ENCODE measurements at places on chromosomes 12 and 14.

GRCh38 chr14:86708846-86709339 is 1178.9 kb downstream of the FLRT2 start:
- no peak for DNase-seq

DNA sequence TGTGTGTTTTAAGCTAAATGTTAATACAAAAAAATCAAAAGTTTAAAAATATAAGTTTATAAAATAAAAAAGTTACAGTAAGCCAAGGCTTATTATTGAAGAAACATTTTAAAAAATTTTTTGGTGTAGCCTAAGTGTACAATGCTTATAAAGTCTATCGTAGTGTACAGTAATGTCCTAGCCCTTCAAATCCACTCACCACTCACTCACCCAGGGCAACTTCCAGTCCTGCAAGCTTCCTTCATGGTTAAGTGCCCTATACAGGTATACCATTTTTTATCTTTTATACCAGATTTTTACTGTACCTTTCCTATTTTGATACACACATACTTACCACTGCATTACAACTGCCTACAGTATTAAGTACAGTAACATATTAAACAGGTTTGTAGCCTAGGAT is 11.9 kb downstream of the UBE2N start:
- no peak for DNase-seq

DNA sequence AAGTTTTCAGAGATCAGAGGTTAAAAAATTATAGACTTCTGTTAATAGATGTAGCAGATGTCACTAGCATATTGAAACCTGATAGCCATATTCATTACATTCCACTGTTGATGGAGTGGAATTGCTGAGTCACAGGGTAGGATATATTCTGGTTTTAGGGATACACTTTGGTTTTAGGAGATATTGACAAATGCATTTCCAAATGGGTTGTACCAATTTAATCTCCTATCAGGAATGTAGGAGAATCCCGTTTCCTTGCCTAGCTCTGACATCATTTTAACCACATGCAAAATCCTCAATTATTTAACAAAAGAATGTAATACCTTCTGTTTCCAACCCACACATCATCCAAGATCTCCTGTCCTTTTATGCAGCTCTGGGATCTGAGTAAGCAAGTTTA is 30.7 kb upstream of the ESR2 start:
- DNase-seq: no peak

DNA sequence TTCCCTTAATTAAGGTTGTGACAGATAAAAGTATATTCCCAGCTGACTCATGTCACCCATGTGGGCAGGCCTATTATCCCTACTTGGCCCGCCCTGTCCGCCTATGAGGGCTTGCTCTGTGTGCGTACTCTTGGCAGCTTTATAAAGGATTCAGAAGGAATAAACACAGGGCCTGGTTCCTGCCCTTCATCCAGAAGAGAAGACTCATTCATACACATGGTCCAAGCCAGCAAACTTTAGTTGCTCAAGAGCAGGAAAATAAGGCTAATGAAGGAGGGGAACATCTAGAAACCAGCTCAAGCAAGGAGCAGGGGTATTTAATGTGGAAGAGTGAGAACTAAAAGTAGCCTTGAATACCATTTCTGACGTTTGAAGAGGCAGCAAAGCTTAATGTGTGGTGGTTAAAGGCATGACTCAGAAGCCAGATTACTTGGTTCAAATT is 141.9 kb downstream of the CRADD start:
- DNase-seq: peak; percentile 71

- no peak for DNase-seq
Observed at GRCh38 chr14:58640959-58641358, 3.2 kb downstream of the DACT1 start.

DNA sequence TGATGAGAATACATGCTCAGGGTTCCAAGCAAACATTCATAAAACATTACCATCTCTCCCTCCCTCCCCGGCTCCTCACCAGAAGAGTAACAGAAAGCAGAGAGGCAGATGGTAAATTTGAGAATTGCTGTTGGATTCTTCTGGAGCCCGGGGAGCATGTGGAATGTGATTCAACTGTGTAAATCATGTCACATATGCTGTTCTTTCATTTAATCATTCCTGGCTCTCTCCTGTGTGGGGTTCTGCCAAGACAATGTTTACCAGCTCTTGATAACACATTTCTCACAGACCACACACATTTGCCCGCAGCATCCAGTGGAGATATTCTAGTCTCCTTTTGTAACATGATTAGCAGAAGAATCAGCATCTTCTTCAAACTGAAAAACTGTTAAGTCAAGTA is 23.4 kb upstream of the NR2C1 start:
- DNase-seq: peak; percentile 34

DNA sequence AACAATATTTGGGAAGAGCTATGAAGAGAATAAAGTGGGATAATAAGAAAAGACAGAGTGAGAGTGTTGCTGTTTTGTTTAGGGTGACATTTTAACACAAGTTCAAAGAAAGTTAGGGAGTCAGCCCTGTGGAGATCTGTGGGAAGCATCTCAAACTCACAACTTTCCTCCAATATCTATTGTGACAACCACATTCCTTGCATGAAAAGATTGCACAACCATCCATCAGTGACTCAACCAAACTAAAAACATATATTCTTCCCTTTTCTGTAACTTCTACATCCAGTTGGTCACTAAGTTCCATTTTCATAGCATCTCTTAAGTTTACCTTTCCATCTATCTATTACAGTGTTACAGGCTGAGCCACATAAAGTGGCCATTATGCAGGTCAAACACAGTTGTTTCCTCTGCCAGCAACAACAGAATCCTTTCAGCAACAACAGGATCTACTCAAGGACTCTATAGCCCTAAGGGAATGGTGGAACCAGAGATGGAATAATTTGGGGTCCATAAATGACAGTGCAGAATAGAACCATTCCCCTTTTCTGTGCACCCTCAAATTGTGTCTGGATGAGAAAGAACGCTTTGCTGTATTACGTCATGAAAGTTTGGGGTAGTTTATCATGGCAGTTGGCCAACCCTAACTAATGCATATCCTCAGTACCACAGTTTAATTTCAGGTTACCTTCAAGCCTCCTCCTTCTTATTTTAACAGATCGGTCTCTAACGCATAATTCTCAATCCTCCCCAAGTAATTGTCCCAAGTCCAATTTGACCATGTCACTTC is 118.8 kb downstream of the ST8SIA1 start:
- no peak for DNase-seq

DNA sequence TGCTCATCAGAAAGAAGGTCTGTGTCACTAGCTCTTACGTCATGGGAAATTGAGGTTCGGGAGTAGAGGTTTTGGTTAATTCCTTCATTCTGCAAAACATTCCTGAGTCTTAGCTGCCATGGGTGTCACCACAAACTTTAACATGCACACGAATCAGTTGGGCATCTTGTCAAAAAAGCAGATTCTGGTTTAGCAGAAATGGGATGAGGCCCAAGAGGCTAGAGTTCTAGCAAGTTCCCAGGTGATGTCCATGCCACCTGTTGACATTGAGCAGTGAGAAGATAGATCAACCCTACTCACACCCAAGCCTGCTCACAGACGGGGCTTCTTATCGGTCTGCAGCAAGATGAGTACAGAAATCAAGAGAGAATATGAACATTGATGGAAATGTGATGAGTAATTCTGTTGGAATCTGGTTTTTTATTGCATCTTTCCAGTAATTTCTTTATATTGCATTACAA is 11.7 kb upstream of the RIN3 start:
- DNase-seq: no peak

DNA sequence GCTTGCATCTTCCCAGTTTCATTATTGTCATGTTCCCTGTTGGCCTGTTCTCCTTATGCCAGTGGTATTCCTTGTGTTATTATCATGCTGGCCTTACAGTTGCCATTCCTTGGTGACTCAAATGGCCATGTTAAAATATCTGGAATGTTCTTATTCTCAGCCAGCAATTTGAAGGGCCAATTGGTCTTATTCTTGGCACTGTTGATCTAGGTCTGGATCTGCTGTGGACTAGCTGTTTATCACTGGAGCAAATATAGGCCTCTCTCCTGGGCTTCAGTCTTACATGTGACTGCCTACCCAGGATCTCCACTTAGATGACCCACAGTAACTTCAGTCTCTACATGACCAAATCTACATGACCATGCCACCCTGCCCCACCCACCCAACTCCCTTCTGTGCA is 5.4 kb downstream of the CIPC start:
- DNase-seq: no peak

DNA sequence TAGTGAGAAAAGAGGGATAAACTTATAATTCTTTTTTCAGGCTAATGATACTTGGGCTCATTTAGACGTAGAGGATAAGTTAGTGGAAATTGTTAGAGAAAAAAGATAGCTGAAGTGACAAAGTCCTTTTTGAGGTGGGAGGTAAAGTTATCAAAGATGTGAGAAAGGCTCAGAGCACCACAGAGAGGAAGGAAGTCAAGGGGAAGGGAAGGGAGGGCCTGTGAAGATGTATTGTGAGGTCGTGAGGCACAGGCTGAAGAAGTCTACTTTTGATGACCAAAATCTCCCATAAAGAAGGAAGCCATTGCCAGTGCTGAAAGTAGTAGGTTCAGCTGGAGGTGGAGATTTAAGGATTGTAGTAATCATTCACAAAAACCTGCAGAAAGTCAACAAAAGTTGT is 19.4 kb upstream of the PTGDR start:
- DNase-seq: no peak

- DNase-seq: no peak
Observed at GRCh38 chr12:92478692-92479091, 224.1 kb upstream of the PLEKHG7 start.

DNA sequence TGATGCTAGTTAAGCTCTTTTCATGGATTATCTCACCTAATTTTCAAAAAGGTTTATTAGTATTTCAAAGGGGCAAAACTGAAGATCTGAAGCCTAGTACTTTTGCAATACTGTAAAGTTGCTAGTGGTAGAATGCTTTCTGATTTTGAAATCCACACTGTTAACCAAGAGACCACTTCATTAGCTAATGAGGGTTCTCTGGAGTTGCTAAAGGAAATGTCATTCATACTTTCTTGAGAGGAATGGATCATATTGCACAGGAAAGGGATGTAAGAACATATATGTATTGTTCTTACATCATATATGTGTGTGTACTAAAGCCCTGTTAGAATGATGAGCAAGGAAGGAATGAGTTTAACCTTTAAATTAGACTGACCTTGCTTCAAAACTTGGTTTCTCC is 39.0 kb upstream of the LDHB start:
- no peak for DNase-seq

DNA sequence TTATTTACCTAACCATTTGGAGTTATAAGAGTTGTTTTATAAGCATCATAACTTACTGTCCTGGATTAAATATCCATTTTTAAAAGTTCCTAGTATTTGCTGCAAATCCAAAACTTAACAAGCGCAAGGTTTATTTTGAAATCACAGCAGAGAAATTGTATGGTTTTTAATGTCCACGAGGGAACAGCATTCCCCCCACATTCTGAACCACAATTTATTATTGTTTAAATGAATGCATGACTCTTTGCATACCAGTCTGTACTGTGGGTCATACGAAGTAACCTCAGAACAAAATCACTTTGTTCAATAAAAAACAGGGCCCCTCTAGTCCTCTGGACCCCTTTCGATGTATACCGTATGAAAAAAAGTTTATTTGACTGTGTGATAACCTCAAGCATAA is 75.9 kb downstream of the DACT1 start:
- DNase-seq: no peak

- no peak for DNase-seq
Observed at GRCh38 chr12:62305778-62306177, 45.6 kb downstream of the USP15 start.

GRCh38 chr12:100201604-100202423 is 1.2 kb downstream of the ACTR6 start:
- DNase-seq: no peak

DNA sequence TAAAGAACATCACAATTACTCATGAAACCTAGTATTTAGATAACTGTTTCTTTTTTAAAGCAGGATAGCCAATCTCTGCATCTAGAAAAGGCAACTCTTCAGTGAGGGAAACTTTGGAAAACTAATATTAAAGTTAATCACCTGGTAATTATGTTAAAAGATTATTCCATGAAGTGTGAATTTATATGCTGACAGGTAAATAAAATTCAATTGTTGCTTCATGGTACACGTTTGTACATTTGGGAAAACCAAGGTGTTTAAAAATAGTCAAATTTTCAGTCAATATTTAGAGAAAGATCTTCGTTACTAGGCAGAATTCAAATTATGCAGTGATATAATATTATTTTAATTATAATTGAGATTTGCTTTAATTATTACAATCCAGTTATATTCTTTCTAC is 100.1 kb upstream of the LRFN5 start:
- DNase-seq: no peak

DNA sequence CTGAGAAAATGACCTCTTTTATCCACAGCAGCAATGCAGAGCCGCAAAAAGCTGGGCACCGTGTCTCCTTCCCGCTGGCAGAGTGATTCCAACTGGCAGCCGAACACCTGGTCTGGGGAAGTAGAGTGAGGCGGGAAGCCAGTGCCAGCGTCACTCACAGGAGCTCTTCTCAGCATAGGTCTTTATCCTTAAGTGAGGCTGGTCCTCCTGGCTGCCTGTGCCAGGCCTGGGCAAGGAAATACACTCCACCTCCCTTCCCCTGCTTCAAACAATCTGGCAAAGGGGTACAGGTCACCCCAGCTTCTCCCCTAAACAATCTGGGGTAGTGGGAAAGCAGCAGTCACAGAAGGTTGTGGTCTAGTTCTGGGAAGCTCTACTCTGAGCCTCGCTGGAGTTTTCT is 4.8 kb downstream of the ARHGAP9 start:
- no peak for DNase-seq

- no peak for DNase-seq
Observed at GRCh38 chr12:95857156-95857555, 1.6 kb upstream of the SNRPF start.

DNA sequence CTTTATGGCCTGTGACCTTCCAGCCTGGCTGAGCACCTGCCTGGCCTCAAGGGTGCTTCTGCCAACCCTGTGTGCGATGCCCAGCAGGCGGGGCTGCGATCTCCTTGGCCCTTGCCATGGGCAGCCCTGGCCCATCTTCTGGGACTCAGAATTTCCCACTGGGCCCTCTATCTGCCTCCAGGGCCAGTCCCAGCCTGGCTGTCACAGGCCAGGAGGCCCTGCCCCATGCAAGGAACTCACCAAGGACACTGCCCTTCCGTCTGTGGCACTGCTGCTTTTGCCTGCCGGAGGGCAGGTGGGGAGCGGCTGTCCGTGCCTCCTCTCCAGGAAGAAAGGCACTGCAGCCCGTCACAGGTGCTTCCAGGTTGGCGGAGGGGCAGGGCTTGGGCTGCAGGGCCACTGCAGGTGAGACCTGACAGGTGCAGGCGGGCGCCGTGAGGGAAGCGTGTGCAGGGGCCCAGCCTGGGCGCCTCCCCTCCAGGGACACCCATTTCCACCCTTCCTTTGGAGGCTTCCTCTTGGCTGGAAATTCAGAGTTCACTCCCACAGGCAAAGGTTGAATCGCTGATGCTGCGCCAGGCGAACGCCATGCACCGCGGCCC is 177.8 kb downstream of the KIF26A start:
- no peak for DNase-seq

- peak; percentile 26 for DNase-seq
Observed at GRCh38 chr12:112963227-112963861, 15.0 kb upstream of the OAS2 start.

- no peak for DNase-seq
Observed at GRCh38 chr12:114812858-114813761, 129.1 kb upstream of the TBX3 start.

Measured in anterior cingulate cortex (tissue), 58 donors.